ENCODE measurements at places on chromosomes 3 and 15.
A peak's percentile ranks its signal among the peaks of the same experiment; 100 is the strongest.

DNA sequence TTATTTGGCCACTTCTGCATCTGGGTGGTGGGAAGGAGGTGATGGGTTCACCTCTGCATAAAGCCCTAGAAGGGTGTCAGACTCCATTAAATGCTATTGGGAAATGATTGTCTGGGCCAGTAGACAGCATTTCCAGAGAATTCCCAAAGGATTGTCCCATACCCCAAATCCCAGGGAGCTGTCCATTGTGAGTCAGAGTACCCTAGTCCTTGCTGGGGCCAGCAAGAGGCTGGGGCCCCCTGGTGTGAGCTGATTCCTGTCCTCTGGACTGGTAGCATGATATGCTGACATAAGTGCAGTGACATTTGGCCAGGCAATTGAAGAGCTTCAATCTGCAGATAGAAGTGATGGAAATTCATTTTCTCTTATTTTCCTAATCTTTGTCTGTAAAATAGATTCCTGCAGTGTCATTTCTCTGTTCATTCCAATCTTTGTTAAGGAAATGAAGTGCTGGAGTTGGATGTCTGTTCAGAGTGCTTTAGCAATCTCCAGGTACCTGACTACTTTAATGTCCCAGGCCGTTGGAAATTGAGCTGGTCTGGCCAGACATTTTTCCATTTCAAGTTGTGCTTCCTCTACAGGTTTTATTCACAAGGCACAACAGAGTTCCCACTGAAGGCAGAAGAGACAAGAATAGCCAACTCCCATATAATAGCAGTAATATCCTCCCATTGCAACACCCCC, 91.2 kb downstream of the RPLP1 start:
- no peak for DNase-seq

DNA sequence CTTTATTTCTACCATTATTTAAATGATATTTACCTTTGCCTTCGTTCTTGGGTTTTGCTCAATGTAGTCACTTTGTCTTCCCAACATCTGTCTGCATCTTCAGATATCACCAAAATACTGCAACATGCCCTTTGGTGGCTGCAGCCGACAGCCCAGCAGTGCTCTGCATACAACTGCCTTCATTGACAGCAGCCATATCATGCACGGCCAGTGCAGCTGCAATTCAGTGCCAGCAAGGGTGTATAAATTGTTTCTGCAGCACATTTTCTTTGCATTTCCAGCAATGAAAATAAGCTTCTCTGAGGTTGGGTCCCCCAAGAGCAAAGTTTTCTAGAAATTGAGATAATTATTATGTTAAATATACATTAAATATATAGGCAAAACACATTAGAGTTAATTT, 6.0 kb upstream of the PLSCR5 start:
- DNase-seq, result no peak

DNA sequence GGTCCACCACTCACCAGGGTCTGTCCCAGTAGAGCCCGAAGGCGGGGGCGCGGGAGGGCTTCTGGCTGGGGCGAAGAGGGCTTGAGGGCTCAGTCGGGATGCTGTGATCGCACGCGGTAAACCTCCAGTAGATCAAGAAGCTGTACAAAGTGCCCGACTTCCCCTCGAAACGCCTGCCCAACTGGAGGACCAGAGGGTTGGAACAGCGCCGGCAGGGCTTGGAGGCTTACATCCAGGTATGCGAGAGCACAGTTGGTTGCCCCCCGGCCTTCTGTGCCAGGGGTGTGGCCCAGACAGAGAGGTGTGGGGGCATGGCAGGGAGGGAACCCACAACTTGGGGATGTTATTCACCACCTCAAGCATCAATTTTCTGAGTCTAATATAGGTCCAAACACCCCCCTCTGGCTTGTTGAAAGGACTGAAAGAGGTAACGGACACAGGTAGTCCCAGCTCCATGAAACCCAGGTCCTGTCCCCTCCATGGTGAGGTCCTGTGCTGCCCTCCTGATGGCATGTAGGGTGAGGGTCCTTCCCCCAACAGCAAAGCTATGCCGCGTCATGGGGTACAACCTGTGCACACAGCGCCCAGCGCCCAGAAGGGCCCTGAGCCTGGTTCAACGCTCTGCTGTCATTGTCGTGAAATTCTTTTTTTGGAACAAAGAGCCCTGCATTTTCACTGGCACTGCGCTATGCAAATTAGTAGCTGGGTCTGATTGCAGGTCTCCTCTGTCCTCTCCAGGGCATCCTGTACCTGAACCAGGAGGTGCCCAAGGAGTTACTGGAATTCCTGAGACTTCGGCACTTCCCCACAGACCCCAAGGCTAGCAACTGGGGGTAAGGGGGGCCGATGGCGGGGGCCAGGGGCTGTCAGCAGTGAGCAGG, 1.2 kb downstream of the SNX22 start:
- DNase-seq, result peak; percentile 55

DNA sequence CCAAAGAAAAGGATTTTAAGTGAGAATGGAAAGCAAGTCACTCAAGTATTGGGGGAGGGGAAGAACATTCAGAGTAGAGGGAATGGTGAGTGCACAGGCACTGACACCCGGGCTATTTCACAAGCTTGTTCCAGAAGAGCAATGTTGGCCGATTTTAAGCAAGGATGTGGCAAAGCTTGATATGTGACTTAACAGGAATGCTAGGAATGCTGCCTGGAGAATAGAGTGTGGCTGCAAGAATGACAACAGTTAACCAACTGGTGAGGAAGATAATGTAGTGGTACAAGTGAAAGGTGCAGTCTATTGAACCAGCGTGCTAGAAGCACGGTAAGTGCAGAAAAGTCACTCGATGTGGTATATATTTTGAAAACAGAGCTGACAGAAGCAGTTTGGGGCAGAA, 6.2 kb upstream of the CCDC80 start:
- DNase-seq, result no peak

GRCh38 chr3:112350018-112350810, 17.3 kb downstream of the CD200 start:
- no peak for DNase-seq

DNA sequence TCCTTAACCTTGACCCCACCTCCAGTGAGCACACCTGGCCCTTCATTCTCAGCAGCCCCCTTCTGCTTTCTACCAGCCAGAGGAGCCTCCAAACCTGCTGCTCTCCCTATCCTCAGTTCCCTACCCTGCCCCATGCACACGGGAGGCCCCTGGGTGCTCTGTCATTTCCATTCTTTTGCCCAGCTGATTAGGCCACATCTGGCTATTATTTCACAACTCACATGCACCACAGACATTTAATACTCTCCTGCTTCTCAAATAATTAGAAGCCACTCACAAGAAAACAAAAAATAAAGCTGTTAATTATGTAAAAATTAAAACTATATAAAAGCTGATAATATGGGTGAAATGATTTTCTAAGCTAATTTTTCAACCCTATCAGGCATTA, 50.7 kb downstream of the MYLK start:
- DNase-seq, result no peak

- no peak for DNase-seq
Measured at GRCh38 chr3:152270937-152271336, 2.2 kb downstream of the MBNL1 start.

GRCh38 chr3:54845551-54845950, 82.3 kb downstream of the LRTM1 start:
- DNase-seq, result no peak

GRCh38 chr3:117921411-117921810, 1113.2 kb downstream of the IGSF11 start:
- DNase-seq, result no peak

GRCh38 chr15:32690941-32691688, 26.7 kb upstream of the GREM1 start:
- no peak for DNase-seq
